GM20000 (cell line): ENCODE measurements at places on chromosomes 13 and 19.
A peak's percentile ranks its signal among the peaks of the same experiment; 100 is the strongest.

DNA sequence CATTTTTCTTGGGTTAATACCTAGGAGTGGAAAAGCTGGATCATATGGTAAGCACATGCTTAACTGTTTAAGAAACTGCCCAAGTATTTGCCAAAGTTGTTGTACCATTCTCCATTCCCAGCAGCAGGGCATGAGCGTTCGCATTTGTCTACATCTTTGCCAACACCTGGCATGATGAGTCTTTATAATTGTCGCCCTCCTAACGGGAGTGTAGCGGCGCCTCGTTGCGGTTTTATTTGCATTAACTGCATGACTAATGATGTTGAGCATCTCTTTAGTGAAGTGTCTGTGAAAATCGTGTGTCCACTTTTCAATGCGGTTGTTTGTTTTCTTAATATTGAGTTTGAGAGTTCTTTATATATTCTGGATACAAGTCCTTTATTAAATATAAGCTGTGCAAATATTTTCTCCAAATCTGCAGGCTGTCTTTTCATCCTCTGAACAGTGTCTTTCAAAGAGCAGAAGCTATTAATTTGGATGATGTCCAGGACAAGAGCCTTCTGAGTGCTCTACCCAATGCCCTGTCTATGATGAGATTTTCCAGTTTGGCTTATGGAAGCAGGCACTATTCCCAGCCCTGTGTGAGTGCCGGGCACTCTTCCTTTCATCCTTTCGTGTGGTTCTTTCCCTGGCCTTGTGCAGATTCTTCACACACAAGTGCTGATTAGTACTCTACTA is 202.0 kb downstream of the FOXO1 start:
- DNase-seq: no peak

- DNase-seq: peak; percentile 42
Measured at GRCh38 chr13:43804461-43805070, 17.8 kb upstream of the ENOX1 start.

DNA sequence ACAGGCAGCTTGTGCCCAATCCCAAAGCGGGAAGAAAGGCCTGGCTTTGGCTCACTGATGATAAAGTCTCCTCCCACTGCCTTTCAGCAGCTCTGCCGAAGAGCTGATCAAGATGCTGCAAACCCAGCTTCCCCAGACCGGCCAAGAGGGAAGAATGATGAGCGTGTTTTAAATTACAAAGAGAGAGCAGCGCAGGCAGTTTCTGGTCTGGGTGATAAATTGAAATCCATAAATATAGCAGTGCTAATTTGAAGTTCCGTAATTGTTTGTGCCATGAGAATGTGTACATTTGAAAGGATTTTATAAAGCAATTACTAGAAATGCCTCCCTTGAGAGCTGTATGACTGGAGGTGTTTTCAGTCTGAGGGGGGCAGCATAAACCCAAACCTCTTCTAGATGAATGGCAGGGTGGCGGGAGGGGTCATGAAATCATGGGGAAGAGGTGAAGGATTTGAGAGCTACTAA is 171.8 kb downstream of the STK24 start:
- no peak for DNase-seq

- no peak for DNase-seq
Measured at GRCh38 chr19:10260141-10260584, 8.1 kb downstream of the MRPL4 start.

GRCh38 chr13:112903606-112904195 is 65.3 kb upstream of the MCF2L start:
- no peak for DNase-seq

GRCh38 chr19:11699931-11700794 is 38.6 kb downstream of the ZNF823 start:
- DNase-seq: peak; percentile 31

- DNase-seq: no peak
Measured at GRCh38 chr13:42895776-42896175, 96.3 kb downstream of the EPSTI1 start.

- peak; percentile 88 for DNase-seq
Measured at GRCh38 chr13:20182231-20182846, 10.4 kb downstream of the GJB2 start.

GRCh38 chr13:98370806-98371515 is 193.9 kb upstream of the RNF113B start:
- DNase-seq: no peak

- DNase-seq: no peak
Measured at GRCh38 chr13:105625691-105626090, 909.8 kb downstream of the EFNB2 start.

- no peak for DNase-seq
Measured at GRCh38 chr13:59691501-59692066, 472.1 kb downstream of the DIAPH3 start.

- DNase-seq: peak; percentile 21
Measured at GRCh38 chr13:87671753-87672605, 808 bp downstream of the SLITRK5 start.

- no peak for DNase-seq
Measured at GRCh38 chr13:73072239-73072900, 13.6 kb downstream of the KLF5 start.

DNA sequence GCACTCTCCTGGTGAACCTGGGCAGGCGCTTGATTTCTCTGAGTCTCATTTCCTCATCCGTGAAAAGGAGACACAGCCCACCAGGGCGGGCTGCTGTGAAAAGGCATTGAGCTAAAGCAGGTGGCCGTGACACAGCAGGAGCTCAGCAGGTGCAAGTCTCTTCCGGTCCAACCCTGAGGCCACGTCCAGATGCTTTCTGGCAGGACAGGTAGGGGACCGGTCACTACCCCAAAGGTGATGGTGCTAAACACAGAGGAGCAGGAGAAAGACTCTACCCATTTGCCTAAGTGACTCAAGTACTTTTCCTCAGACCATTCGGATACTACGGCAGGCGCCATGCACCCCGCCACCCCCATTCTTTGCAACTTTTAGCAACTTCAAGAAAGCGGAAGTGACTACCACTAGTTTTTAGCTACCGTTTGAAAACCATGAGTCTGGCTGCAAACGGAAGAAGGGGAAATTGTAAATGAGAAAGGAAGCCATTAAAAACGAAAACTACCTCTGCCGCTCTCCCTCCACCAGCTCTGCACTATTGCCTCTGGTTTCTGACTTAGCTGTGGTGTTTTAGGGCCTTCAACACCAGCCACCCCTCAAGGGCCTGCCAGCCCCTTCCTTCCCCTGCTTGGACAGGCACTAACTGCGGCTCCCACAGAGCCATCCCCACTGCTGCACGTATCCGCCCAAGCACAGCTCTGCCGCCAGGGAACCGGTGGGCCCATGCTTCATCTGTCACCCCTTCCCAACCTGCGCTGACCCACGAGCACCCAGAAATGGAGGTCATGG is 4.8 kb downstream of the PPP6R1 start:
- peak; percentile 84 for DNase-seq

- no peak for DNase-seq
Measured at GRCh38 chr13:41985788-41986508, 25.0 kb upstream of the VWA8 start.

DNA sequence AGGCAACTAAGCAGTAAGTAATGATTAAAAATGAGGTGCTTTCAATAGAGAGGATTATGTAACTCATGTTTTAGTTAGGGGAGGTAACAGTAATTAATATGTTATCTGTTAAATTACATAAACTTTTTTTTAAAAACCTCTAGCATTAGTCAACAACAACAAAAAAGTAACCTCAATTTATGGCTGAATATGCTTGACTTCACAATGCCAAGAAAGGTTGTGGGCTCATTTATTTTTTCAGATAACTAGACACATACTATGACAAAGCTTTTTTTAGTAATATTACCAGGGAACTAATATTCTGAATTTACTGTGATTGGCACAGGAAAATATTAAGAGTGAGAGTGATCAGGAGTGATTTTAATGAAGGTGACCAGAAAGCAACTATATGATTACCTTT is 54.9 kb downstream of the KCNRG start:
- DNase-seq: no peak

- DNase-seq: no peak
Measured at GRCh38 chr19:6925386-6925785, 38.0 kb downstream of the ADGRE1 start.

- DNase-seq: no peak
Measured at GRCh38 chr13:105790923-105791322, 744.5 kb downstream of the EFNB2 start.

DNA sequence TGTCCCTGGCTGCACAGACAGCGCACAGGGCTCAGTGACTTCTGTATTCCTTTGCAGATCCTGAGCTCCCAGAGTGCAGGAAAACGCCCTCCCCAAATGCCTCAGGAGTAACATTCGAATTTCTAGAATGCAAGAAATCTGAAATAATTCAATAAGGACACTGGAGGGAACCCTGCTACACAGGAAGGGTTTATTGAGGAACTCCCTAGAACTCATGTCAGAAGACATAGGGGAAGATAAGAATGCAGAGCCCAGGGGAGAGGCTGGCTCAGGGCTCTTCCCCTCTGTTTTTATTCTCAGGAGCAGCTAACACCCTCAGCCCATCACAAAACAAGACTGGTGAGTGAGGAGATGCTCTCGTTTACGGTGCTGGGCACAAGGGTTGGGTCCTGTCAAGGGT is 6.8 kb downstream of the LILRA1 start:
- DNase-seq: no peak

DNA sequence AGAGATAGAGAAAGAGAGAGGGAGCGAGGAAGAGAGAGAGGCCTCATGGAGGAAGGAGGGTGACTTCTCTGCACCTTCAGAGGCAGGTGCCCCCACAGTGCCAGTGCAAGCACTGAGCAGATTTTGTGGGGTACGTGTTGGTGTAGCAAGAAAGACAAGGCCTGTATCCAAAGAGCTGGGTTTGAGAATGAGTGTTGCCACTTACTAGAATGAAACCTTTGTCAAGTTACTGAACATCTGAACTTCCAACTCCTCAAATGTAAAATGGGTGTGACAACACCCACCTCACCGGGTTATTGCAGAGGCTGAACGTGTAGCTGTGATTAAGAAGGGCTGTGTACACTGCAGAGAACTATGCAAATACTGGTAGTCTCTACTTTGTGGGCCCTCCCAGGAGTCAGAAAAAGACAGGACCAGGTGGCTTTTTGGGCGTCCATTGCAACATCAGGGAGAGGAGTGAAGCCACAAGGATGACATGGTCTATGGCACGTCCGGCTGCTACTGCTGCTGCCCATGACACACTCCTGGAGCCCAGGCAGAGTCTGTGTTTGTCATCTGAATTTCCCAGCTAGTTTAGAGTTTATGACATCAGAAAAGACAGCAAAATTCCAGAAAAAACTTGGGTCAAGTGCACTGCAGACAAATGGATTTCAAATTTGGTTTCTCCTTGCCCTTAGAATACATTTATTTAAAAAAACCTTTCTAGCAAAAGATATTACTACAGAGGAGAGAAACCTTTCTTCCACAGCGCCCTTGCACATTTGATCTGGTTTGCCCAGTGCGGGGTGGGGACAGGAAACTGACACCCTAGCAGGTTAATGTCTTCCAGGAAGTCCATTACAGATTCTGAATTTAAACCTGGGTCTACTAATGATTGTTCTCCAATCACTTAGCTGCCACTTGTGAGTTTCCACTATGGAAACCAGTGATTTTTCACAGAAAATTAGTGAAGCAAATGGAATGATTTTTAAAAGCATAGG is 54.0 kb upstream of the ATP12A start:
- DNase-seq: peak; percentile 74

DNA sequence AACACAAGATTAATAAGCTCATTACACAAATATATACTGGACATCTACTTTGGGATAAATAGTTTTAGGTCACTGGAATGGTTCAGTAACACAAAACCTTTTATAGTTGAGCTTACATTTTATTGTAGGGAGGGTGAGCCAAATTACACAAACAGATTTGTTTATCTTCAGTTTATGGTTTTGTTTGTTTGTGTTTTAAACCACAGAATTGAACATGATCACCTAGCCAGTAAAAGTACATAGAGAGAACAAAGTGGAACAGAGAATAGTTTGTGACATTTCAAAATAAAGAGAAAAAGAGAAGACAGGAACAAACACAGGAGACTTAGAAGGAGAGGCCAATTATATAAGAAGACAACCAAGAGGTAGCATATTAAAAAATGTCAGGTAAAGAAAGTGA is 1930.2 kb upstream of the PCDH20 start:
- no peak for DNase-seq

DNA sequence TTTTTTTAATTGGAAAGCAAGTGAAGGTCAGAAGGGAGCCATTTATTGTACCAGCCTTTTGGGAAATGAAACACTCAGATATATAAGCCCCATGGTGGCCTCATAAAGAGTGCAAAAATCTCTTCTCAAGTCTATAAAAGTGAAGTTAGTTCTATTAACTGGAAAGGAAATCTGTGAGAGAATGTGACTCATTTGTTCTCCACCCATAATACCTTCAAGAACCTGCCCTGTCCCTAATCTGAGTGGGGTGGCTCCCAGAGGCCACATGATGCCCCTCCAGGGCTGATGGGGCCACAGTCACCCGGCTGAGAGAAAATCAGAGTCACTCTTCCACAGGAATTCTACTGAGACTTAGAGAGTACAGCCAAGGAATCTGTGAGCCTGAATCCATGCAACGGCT is 65.8 kb upstream of the SERP2 start:
- DNase-seq: no peak

- DNase-seq: no peak
Measured at GRCh38 chr13:46686171-46686570, 110.8 kb downstream of the ESD start.

GRCh38 chr19:55339889-55340783 is 460 bp downstream of the KMT5C start:
- no peak for DNase-seq

GRCh38 chr13:114104655-114105520 is 27.5 kb downstream of the RASA3 start:
- no peak for DNase-seq

DNA sequence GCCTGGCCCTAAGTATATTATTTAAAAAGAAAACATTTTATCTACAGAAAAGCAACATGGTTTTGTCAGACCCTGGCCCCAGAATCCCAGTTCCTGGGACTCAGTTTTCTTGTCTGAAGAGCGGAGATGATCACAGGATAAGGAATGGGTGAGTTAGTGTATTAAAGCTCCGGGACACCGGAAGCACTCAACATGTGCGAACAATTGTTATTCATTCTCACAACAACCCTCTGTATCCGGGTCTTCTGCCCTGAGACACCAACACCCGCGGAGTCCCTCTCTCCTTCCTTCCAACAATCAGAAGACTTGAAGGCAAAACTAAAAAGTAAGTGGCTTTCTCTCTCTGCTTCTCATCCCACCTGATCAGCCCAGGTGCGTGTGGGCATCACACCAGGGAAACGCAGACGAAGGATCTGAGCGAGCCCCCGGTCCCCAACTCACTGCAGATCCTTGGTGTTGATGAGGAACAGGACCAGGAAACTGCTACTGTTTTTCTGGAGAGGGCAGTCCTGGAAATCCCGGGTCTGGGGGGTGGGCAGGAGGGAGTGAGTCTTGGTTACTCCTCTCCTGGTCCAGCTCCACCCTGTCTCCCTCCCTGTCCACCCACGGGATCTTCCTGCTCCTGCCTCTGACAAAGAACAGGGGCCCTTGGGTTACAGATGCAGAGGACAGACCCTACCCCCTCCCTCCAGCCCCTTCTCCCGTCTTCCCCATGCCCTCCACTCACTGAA is 2.0 kb downstream of the GPR108 start:
- no peak for DNase-seq

- DNase-seq: no peak
Measured at GRCh38 chr13:105121221-105121620, 1414.2 kb downstream of the EFNB2 start.

- DNase-seq: no peak
Measured at GRCh38 chr13:100561599-100562204, 26.9 kb downstream of the GGACT start.
